Right lobe of liver (tissue), 6 donors: ENCODE measurements at places on chromosomes 13 and 19. TPM values are rescaled to one million over a fixed set of nuclear protein-coding genes. Genes with fewer than 3 reads are reported as not detected.

DNA sequence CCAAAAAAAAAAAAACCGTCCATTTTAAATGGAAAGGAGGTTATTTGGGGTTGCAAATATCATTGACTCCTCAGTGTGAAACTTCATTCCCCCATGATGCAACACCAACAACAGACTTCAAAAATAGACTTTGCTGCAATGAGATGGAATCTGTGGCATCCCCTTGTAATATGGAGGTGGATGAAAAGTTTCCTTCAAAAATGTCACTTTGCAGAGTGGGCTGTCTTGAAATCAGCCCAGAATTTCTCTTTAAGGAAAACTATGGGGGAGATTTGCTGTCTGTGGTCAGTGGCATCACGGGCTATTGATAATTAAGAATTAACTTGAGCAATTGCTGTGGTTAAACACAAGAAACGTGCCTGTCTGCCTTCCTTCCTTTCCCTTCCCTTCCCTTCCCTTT is 1.5 kb downstream of the GPR18 start:
- H3K4me1 ChIP-seq, result no peaks in the 10 kb centered on the region
- H3K27ac ChIP-seq, result no peak overlapping the region
- no peak overlapping the region for H3K4me3 ChIP-seq
- H3K27me3 ChIP-seq, result no peaks in the 10 kb centered on the region
- H3K36me3 ChIP-seq, result no peaks in the 10 kb centered on the region

DNA sequence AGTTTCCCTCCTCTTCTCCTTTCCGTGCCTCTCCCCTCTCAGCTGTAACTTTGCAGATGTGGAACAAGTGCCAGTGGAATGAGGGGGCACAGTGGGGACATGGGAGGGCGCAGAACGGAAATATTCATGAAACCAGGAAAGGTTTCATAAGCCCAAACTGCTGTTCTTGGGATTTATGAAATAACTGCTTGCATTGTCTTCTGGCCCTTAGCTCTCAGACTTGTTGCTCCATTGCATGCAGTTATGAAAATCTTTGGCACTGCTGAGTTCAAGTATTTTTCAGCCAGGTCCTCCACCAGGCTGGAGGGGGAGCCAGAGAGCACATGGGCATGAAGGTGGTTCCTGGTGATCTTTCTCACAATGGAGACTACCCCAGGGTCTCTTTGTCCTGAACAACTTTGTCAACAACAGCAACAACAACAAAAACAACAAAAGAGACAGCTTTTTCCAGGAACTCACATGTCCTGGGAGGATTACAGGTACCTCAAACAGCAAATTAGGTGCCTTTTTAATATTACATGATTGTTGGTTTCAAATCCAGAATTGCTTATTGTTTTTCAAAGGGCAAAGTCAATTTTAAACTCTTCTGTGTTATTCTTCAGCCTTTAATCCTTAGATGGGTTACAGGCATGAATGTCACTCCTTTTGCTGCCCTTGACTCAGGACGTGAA is 1.5 kb downstream of the RGCC start:
- no peaks in the 10 kb centered on the region for H3K27me3 ChIP-seq
- no peaks in the 10 kb centered on the region for H3K36me3 ChIP-seq
- H3K4me1 ChIP-seq, result no peaks in the 10 kb centered on the region
- no peak overlapping the region for H3K27ac ChIP-seq

GRCh38 chr13:64817691-64818090 is 2412.4 kb downstream of the PCDH9 start:
- H3K36me3 ChIP-seq, result no peaks in the 10 kb centered on the region
- H3K27ac ChIP-seq, result no peak overlapping the region
- DNase-seq, result no peak
- H3K4me3 ChIP-seq, result no peak overlapping the region
- H3K27me3 ChIP-seq, result no peaks in the 10 kb centered on the region
- H3K4me1 ChIP-seq, result no peaks in the 10 kb centered on the region

DNA sequence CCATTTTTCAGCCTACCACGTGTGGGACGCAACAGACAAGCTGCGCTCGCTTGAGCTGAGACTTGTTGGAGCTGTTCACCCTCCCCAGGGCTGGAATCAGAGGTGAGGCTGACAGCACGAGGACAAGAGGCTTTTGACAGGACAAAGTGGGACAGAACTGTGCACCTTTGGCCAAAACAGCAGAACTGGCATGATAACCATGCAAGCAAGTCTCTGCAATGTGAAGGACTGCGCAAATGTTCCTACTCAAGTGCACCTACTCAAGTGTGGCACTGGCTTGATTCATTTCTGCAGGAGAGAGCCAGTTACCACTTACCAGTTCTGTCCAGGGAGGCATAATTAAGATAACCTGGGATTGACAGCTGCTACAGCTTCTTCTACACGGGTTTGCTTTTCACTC is 62.2 kb upstream of the TM9SF2 start:
- no peaks in the 10 kb centered on the region for H3K27me3 ChIP-seq
- no peak for DNase-seq
- no peak overlapping the region for H3K4me3 ChIP-seq
- no peaks in the 10 kb centered on the region for H3K4me1 ChIP-seq
- no peak overlapping the region for H3K27ac ChIP-seq
- no peaks in the 10 kb centered on the region for H3K36me3 ChIP-seq

DNA sequence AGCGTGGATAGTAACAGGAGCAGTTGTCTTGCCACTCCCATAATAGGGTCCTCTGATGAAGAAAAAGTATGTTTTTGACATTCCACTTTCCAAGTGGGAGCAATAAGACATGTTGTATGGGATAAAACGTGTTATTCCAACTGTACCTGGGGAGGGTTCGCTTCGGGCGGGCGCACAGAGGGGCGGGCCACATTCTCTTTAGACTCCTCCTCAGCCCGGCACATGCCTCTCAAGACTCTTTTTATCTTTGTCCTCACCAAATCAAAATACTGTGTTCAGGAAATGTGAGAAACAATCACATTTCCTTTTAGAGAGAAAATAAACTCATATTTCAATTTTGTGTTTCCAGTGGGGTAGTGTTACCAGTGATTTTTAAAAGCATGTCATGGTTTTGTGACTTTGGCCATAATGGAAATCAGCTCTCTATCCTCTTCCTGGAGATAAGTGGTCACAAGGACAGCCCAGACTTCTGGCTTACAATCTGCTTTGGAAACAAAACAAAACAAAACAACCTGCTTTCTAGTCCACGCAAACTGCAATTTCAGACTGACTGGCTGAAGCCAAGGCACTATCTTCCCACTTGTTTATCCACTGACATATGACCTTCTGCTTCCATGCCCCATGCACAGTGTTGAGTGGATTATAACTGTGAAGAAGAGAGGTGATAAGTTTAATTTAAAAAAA is 276.1 kb downstream of the NALCN start:
- H3K27me3 ChIP-seq, result no peaks in the 10 kb centered on the region
- H3K4me1 ChIP-seq, result no peaks in the 10 kb centered on the region
- H3K4me3 ChIP-seq, result no peak overlapping the region
- H3K27ac ChIP-seq, result no peak overlapping the region

- no peak overlapping the region for H3K27ac ChIP-seq
- H3K4me1 ChIP-seq, result no peaks in the 10 kb centered on the region
- DNase-seq, result no peak
- no peaks in the 10 kb centered on the region for H3K27me3 ChIP-seq
- no peak overlapping the region for H3K4me3 ChIP-seq
Observed at GRCh38 chr13:25932365-25932764, 119.5 kb downstream of the SHISA2 start.

LRRC25 gene
- 2.9 TPM for total RNA-seq

ZNF844 gene
- total RNA-seq, result 8.6 TPM
